Hematopoietic multipotent progenitor cell (in vitro differentiated cells): ENCODE measurements at places on chromosomes 7 and 10.
A peak's percentile ranks its signal among the peaks of the same experiment; 100 is the strongest.

DNA sequence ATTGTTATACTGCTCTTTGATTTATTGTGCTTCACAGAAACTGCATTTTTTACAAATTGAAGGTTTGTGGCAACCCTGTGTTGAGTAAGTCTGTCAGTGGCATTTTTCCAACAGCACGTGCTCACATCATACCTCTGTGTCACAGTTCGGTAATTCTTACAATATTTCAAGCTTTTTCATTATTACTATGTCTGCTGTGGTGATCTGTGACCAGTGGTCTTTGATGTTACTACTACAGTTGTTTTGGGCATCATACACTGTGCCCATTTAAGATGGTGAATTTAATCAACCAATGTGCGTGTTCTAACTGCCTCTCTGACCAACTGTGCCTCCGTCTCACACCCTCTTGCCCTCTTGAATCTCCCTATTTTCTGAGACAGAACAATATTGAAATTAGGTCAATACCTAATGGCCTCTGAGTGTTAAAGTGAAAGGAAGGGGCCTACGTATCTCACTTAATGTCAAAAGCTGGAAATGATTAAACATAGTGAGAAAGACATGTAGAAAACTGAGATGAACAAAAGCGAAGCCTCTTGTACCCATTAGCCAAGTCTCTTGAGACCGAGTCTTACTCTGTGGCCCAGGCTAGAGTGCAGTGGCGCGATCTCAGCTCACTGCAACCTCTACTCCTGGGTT lies 20.2 kb upstream of the ASL start:
- DNase-seq = no peak

DNA sequence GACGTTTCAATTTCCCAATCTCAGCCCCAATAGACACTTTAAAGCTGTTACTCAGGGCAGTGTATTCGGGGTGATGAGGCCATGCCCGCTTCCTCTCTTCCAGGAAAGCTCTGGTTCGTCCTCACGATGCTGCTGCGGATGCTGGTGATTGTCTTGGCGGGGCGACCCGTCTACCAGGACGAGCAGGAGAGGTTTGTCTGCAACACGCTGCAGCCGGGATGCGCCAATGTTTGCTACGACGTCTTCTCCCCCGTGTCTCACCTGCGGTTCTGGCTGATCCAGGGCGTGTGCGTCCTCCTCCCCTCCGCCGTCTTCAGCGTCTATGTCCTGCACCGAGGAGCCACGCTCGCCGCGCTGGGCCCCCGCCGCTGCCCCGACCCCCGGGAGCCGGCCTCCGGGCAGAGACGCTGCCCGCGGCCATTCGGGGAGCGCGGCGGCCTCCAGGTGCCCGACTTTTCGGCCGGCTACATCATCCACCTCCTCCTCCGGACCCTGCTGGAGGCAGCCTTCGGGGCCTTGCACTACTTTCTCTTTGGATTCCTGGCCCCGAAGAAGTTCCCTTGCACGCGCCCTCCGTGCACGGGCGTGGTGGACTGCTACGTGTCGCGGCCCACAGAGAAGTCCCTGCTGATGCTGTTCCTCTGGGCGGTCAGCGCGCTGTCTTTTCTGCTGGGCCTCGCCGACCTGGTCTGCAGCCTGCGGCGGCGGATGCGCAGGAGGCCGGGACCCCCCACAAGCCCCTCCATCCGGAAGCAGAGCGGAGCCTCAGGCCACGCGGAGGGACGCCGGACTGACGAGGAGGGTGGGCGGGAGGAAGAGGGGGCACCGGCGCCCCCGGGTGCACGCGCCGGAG lies 2.6 kb downstream of the GJD4 start:
- peak; percentile 20 for DNase-seq

DNA sequence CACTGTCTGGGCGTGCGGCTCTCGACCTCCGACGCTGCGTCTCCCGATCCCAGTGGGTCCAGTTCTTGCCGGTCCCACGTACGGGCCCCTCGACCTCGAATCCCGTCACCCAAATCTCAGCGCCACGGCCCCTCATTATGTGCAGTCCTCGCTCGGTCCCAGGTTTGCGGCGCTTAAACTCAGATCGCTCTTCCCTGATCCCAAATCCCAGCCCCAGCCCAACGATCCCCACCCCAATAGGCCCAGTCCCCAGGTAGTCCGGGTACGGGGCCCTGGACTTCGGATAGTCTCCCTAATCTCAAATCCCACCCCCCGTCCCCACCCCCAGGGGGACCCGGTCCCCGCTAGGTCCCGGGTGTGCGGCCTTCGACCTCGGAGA lies 666 bp downstream of the HNRNPF start:
- no peak for DNase-seq

- DNase-seq = no peak
Measured at GRCh38 chr10:122393288-122393687, 18.8 kb downstream of the PLEKHA1 start.

- DNase-seq = no peak
Measured at GRCh38 chr7:107998150-107998549, 4.8 kb downstream of the LAMB1 start.

DNA sequence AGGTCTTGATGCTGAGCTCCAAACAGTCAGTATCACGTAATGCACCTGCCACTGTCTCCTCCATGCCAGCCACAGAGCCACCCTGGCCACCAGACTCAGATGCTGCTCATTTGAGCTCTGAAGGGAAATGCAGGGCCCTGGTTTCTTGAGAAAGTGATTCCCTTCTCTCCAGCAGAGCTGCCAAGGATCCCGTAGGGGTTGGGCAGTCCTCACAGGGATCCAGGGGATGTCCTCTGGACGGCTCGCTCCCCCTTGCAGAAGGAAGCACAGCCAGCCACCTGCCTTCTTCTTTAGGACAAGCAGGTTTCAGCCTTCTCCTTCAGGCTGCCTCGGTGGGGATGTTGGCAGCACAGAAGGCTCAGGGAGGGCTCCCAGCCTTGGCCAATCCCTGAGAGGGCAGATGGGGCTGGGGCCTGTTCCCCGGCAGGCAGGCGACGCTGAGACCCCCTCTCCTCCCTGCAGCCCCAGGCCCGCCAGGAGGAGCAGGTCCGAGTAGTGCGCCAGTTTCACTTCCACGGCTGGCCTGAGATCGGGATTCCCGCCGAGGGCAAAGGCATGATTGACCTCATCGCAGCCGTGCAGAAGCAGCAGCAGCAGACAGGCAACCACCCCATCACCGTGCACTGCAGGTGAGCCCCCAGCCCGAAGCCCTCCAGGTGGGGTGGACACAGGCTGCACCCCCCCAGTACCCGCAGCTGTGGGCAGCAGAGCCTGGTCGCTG lies 48.9 kb downstream of the MKI67 start:
- DNase-seq = no peak

GRCh38 chr7:155545348-155545747 lies 1.0 kb downstream of the CNPY1 start:
- DNase-seq = no peak

DNA sequence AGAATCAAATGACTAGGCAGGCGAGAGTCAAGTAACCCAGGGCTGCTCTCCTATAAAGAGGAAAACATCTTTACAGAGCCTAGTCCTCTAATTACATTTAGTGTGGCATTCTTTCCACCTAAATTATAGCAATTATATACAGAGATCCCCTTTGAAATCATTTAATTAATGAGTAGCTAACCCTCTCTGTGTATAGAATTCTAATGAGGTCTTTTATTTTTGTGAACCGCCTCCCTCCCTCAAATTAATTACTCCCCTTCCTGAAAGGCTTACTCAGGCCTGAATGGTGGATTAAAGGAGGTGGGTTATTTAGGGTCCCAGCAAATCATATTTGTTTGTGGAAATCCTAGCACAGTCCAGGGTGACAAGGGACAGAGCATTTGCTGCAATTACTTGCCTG lies 551.8 kb downstream of the SORCS3 start:
- DNase-seq = no peak

DNA sequence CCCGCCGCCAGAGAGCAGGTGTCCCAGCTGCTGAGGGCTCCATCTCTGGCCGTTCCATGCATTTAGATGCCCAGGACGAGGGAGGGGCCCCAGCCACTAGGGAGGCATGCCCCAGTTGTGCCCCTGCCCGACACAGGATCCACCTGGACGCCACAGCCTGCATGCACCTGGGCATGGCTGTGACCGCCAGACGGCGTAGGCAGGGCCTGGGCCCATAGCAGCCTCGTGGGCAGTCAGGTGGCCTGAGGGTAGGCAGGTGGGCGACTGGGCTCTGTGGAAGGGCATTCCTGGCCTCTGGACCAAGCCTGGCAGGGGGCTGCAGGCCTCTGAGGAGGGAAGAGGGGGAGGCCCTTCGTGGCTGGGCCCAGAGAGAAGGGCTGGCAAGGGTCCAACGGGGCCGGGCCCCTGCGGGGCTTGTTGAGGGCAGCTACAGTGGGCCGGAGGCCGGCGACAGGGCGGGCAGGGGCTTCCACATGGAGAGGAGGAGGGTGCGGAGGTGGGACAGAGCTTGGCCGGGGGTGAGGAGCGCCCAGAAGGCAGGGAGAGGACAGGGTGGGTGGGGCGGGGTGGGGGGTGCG lies 76.0 kb upstream of the NKX6-2 start:
- no peak for DNase-seq

DNA sequence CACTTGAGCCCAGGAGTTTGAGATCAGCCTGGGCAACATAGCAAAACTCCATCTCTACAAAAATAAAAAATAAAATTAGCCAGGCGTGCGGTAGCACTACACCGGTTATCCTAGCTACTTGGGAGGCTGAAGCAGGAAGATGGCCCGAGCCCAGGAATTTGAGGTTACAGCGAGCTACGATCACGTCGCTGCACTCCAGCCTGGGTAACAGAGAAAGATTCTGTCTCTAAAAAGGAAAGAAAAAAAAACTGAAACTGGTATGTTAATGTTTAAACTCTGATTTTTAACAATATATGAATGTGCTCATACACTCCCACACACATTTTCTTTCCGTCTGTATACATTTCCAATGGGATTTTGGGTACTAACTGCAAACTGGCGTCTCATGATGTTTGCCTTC lies 140.6 kb upstream of the KMT2E start:
- no peak for DNase-seq

DNA sequence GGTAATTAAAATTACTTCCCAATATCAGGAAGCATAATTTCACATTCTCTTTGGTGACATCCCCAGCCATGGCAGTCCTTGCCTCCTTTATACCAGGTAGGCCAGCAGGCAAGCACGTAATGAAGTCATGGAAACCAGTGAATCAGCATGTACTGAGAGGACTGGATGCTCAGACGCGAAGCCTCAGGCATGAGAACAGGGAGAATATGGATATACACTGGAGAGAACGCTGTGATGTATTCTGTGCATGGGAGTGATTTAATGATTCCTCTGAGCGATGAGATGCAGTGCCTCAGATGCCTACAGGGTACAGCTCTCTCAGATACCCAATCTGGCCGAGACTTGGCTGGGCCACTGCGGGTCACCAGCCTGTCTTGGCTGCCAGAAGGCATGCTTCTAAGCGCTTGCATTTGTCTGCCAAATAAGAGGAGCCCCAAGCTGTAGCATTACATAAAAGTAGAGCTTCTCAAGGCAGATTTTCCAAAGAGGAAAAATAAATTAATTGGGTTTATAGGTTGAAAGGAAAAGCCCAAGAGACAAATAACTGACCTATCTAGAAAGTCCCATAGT lies 238.1 kb downstream of the RELN start:
- no peak for DNase-seq

DNA sequence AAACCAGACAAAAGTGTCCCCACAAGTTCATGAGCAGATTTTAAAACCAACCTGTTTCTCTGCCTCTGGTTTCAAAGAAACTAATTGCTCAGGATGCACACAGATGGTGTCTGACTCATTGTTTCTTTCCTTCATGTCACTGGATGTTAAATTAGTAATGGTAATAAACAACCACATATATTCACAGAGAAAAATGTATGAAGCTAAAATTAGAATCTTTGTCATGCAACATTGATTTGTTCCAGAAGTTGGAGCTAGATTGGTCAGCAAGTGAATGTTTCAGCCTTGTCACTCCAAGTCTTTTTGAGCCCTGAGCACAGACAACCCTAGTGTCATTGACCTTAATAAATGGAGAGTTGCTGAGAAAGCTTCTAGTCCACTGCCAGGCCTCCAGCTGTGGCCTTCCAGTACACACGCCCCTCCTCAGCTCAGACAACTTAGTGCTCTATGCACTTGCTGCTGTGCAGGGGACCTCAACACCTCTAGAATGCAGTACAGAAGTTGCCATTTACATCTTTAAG lies 175.9 kb downstream of the CCDC71L start:
- DNase-seq = no peak

DNA sequence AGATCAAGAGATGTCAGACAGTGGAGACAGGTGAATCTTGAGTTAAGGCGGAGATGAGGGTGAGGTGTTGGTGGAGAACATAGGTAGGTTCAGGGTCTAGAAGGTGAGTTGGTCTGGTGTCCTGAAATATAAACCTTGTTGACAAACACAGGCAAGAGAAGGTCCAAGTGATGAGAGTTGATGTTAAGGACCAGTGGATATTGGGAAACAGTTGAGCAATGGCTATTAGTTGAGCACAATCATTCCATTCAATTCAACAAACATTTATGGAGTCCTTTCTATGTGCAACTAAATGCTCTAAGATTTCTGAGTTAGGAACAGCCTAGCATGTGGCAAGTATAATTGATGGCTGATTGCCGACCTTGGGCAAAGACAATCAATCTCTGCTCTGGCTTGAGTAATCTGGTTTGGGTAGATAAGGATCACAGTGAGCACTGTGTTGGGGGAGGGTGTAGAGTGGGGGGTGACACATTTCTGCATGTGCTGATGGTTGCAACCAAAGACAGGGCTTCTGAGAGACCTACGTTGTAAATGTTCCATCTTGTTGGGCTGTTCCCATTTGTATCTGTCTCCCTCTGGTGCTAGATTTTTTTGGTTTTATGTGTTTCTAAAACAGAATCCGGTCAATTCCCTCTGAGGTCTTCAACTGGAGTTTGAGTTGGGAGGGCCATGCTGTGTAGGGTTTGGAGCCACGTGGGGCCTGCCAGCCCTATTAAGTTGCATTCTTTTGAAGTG lies 201.1 kb downstream of the BAMBI start:
- DNase-seq = no peak

DNA sequence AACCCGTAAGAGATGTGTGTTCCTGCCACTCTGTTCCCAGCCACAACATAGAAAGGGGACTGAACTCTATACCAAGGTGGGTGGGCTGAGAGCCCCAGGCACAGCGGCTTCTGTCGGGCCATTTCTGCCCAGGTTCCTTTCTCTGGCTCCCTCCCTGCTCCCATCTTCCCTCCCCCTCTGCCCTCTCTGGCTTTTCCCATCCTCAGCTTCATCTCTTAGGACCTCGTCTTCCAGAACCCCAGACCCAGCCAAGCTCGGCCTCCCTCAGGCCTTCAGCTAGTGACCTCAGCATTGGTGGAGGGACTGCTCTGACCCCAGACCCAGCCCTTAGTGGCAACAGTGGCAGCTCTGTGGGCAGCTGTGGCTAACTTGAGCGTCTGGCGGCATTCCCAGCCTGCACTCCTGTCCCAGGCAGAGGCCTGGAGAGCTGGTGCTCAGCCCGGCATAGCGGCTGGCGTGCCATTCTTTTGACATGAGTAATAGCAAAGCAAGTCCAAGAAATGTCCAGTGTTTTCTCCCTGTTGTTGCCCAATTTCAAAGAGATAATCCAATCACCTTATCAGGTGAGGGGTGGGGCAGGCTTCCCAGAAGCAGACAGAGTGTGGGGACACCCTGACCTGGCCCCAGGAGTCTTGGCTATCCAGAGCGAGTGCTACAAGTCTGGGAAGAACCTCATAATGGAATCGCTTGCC lies 15.9 kb downstream of the PTPRE start:
- no peak for DNase-seq

- no peak for DNase-seq
Measured at GRCh38 chr7:44184206-44184872, 4.9 kb downstream of the GCK start.

GRCh38 chr10:113517165-113517900 lies 35.5 kb upstream of the HABP2 start:
- no peak for DNase-seq

GRCh38 chr10:79298403-79299244 lies 48.6 kb upstream of the PPIF start:
- DNase-seq = no peak

GRCh38 chr10:31648966-31649365 lies 279.7 kb downstream of the ARHGAP12 start:
- DNase-seq = no peak
